ENCODE measurements at places on chromosomes 1 and 21.
A peak's percentile ranks its signal among the peaks of the same experiment; 100 is the strongest.

GRCh38 chr21:38733972-38734546, 71.7 kb upstream of the ETS2 start:
- peak; percentile 95 for DNase-seq

DNA sequence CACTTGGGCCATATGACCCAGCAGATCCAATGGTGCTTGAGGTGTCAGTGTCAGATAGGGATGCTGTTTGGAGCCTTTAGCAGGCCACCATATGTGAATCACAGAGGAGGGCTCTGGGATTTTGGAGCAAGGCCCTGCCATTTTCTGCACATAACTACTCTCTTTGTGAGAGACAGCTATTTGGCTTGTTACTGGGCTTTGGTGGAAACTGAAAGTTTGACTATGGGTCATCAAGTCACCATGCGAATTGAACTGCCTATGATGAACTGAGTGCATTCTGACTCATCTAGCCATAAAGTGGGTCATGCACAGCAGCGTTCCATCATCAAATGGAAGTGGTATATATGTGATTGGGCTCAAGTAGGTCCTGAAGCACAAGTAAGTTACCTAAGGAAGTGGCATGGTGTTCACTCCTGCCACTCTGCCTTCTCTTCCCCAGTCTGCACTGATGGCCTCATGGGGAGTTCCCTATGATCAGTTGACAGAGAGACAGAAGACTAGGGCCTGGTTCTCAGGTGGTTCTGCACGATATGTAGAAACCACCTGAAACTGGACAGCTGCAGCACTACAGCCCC, 447.3 kb downstream of the AGBL4 start:
- DNase-seq: no peak

DNA sequence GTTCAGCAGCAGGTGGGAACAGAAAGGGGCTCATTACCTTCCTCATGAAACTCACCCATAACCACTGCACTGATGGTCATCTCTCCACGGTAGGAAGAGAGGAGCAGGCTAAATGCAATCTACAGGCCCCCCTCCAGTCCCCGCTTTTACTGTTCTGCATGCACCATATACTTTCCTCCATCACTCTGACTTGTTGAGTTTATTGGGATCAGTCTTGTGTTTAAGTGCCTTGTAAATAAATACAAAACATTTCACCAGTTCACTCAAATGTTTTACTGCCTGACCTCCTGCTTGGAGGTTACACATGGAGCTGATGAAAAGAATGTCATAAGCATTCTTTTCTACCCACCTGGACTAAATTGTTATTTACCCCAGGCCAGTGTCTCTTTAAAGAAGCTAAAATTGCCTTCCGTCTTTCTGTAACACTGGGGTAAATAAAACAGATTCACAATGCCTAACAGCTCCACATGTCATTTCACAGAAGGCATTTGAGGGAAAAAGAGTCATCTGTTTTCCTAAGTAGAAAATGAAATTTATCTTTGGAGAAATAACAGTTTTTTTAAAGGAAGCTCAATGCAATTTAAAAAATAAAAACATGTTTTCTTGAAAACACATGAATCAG, 30.7 kb downstream of the PTPN14 start:
- DNase-seq: no peak

DNA sequence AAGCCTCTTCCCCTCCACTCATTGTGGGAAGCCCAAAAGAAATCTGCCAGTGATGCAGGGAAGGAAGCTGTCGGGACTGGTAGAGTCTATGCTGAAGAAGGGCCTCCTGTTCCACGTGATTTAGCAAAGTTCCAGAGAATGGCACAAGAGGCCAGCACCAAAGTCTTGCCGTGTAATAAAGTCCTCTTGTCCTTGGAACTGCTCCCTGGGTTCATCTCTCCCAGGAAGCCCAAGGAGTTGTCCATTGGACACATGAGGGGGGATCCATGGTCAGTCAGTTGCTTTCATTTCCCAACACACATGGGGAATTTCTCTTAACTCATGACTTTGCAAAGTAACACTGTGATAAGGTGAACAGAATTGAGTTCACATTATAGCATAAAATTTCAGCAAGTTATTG, 116.1 kb upstream of the RAB4A start:
- DNase-seq: no peak

GRCh38 chr1:184143449-184143848, 91.9 kb downstream of the TSEN15 start:
- DNase-seq: no peak

- DNase-seq: no peak
Observed at GRCh38 chr1:162672622-162673260, 40.5 kb downstream of the DDR2 start.

DNA sequence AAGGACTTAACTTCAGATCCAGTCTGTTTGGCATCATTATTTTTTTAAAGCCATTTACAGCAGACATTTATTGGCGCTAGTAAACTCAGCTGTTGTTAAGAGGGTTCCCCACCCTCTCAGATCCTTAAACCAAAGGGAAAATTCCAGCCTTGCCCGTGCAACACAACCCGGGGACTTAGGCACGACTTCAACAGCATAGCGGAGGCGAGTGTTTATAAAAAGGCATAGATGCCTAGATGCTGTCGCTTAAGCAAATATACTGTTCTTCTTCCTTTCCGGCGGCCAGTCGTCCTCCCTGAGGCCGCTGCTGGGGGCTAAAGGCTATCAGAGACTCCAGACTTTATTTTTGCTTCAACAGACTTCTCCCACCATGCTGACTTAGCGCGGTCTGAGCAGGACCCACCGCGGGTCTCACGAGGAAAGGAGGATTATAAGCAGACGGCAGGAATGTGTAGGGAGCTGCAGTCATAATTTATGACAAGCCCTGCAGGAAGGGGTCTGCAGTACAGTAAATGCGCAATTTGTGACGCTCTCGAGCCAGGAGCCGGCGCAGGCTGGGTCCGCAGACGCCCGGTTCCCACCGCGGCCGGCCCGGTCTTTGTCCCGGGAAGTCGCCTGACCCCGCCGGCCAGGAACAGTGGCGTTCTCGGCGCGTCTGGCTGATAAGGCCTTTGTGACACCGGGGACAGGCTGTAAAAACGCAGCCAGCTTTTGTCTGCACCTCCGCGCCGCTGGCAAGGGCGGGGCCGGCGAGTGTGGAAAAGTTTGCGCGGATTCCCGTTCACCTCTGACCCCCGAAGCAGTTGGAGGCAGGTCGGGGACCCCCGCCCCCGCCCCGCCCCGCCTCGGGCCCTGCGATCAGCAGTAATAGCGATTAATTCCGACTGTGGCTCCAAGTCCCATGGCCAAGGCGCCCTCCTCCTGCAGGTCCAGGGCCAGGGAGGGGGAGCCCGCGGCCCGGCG, 61.2 kb upstream of the ARHGEF16 start:
- DNase-seq: no peak

All from right forelimb (tissue), 1 donor.